ENCODE measurements at places on chromosomes 12 and 14.

- DNase-seq, result no peak
Measured at GRCh38 chr12:126534495-126534894, 1469.3 kb downstream of the AACS start.

- DNase-seq, result no peak
Measured at GRCh38 chr12:39395866-39396265, 47.1 kb downstream of the KIF21A start.

DNA sequence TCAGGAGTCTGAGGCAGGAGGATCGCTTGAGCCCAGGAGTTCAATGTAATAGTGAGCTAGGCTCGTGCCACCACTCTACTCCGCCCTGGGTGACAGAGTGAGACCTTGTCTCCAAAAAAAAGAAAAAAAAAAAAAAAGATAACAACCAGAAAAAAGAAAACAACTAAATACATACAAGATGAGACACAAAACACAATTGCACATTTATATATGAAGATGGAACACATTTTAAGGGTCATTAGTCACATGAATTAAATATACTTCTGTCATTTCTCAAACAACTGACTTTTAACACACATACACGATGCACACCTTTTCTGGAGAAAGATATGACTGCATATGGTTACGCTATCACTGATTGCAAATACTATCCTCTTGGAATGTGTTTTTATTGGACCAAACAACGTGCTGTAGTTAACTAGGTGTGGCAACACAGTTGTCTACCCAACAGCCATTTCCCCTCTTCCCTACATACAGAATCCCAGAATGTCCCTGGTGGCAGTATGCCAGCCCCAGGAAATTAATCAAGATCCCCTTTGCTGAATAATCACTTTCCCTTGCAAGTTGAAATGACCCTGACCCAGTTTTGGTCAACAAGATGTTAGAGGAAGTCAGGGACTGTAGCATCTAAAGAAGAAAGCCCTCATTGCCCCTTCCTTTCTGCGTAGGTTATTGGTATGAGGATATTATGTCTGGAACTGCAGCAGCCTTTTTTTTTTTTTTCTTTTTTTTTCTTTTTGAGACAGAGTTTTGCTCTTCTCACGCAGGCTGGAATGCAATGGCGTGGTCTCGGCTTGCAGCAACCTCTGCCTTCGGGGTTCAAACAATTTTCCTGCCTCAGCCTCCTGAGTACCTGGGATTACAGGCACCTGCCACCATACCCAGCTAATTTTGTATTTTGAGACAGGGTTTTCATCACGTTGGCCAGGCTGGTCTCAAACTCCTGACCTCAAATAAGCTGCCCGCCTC is 5.6 kb upstream of the MYL6B start:
- DNase-seq, result no peak

DNA sequence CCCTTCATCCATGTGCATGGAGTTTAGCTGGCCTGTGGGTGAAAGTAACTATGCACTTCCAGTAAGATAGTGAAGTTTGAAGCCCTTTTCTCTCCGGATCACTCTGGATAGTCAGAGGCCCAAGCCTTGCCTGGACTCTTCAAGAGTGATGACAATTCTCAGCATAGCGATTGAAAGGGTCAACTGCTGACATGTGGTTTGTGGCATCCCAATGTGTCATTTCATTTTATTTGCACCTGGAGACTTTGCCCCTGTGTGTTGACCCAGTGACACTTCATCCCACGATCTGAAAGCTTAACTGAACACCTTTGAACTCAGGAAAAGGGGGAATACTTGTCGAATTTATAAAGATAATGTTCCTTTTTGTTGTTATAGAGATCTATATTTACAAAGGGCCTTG is 711.9 kb upstream of the TMEM132C start:
- no peak for DNase-seq

DNA sequence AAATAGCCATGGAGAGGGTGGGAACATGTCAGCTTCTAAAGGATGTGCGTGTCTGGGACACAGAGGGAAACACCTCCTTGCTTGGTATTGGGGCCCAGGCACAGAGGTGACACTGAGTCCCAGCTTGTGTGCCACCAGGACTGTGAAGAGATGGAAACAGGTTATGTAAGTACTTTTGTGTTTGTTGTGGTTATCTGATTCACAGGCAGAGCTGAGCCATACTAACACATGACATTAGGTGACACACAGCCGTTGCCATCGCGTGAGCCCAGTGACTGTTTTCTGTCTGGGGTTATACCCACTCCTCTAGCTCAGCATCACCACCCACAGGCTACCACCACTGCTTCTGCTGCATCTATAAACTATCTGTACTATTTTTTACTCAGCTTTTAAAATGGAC is 12.1 kb upstream of the FLVCR2 start:
- peak; percentile 70 for DNase-seq

- DNase-seq, result no peak
Measured at GRCh38 chr14:74892745-74893144, 11.0 kb downstream of the DLST start.

Data from suppressor macrophage treated with lipopolysaccharide for 4 hours (primary cell).